ENCODE measurements at places on chromosomes 6 and 20.

GRCh38 chr6:149046822-149047246 is 270.7 kb upstream of the TAB2 start:
- DNase-seq = no peak

DNA sequence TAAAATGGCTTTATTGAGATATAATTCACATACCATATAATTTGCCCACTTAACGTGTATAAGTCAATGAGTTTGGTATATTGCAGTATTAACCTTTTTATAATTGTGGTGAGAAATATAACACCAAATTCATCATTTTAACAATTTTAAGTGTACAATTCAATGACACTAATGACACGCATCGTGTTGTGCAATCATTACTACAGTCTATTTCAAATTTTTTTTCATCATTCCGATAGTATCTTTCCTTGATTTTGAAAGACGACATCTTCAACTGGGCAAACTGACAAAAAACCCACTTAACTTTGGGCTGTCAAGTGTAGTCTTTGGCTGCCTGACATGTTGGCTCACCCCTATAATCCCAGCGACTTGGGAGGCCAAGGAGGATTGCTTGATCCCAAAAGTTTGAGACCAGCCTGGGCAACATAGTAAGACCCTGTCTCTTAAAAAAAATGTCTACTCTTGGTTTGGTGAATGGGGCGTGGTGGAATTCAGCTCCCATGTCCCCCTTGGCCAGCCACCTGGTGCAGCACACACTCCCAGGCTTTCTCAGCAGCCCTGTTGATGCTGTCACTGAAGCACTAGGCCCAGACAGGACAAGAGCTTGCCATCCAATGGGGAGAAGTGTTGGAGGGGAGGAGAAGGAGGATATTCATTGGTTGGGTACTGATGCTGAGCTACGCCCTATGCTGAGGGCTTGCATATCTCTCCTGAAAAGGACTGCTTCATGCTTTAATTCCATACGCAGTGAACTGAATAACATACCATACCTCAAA is 150.5 kb downstream of the CD83 start:
- no peak for DNase-seq

DNA sequence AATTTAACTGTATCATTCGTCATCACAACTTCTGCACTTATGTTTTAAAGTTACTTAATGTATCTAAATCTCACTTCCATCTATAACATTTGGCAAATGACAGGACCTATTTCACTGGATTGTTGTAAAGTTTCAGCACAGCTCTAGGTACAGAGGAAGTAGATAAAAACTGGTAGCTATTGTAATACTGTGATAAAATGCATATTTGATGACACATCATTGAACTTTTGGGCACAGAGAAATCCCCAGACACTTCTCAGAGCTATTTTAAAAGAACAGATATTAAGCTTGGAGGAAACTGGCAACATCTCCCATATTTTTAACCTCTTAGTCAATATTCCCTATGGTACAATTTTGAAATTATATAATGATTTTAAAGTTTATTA is 138.7 kb downstream of the RFPL4B start:
- DNase-seq = no peak

DNA sequence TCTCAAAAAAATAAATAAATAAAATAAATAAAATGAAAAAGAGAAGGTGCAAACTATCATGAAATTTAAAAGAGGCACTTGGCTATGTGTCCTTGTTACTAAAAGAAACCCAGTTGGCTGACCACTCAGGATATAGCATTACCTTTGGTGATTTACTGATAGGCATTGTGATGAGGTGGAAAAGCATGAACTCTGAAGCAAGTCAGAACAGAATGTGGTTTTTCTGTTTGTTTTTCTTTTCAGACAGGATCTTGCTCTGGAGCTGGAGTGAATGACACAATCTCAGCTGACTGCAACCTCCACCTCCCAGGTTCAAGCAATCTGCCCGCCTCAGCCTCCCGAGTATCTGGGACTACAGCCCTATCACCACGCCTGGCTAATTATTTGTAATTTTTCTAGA is 31.9 kb downstream of the ZNF184 start:
- DNase-seq = no peak

GRCh38 chr6:17768388-17768787 is 61.7 kb upstream of the NUP153 start:
- no peak for DNase-seq

DNA sequence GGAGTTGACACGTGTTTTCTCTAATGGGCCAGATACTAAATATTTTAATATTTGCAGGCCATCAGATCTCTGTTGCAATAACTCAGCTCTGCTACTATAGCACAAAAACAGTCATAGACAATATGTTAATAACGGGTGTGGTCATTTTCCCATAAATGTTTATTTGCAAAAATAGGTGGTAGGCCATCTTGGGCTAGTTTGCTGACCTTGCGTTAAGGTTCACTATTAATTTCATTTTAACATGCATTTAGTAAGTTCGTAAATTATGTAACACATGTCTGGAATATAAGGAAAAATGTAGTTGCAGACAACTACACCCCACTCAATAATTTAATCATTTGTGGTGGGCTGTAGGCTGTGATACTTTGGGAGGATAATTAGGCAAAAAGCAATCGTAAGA is 577.8 kb downstream of the PKHD1 start:
- DNase-seq = no peak

DNA sequence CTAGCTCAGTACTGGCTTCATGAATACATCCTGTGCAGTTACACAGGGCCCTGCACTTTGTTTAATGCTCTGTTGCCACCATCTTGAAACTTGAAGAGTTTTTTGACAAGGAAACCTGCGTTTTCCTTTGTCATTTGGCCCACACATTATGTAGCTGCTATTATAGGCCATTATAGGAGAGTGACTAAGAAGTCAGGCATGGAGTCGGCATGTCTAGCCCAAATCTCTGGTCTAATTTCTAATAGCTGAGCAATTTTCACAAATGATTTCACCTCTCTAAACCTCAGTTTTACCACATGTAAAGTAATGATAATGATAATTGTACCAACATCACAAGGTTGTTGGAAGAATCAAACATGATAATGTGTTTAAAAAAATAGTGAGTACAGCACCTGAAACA is 67.1 kb upstream of the MYLIP start:
- no peak for DNase-seq

GRCh38 chr6:101403216-101403945 is 9.9 kb downstream of the GRIK2 start:
- DNase-seq = no peak

DNA sequence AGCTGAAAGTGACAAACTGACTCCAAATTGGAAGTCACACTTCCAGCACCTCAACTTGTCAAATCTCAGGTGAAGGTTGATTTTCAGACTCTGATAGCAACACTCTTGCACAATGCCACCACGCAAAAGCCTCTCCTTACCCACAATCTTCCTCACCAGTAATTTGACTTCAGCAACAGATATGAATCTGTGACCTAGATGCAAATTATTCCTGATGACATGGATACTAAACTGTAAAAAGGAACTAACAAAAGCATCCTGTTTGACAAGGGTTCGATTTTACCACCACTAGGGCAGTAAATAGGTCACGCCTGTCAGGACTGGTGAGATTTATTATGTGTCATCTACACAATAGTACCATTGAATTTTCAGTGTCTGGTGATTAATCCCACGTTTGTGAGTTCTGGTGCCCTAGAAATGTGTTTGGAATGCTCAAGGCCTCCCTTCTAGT is 134.4 kb upstream of the COL21A1 start:
- DNase-seq = no peak

DNA sequence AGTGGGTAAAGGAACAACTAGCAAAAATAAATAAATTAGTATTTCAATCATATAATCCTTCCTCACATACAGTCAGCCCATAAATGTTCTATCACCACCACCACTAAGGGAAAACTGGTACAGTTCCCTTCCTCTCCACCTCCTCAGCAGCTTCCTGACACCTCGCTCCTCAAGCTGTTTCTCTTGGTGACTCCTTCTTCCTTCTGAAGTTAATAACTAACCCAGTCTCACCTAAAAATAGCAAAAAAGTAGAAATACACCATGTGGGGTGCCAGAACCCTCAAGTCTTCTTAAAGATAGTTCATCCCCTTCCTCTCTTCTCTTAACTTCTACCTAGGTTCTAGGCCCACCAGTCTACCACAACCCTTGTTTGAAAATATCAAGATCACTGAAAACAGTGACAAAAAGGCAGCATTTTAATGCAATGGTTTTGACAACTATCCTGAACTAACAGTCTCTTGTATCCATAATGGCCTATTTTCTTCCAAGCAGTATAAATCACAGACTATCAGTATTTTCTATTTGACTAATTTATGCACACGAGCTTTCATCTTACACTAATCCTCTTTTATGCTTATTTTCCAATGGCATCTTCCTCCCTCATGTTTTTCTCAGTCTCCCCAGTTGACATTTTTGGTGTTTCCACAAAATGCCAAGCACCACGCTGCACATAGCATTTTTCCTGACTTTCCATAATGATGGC is 85.5 kb downstream of the KHDC1L start:
- no peak for DNase-seq

GRCh38 chr6:126235363-126235762 is 104.6 kb upstream of the CENPW start:
- no peak for DNase-seq

- no peak for DNase-seq
Observed at GRCh38 chr6:11814106-11814505, 35.5 kb upstream of the ADTRP start.

DNA sequence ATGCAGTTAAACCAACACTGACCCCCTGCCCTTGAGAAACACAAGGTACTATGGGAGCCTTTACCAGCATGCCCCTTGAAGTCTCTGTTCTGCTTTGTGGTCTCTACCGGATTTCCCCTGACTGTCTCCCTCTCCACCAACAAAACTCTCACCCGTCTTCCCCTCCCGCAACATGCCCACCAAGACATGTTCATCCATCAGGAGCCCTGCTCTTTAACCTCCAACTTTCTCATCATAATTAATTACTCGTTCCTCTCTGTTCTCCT is 1.1 kb downstream of the ZNF165 start:
- peak; percentile 77 for DNase-seq

DNA sequence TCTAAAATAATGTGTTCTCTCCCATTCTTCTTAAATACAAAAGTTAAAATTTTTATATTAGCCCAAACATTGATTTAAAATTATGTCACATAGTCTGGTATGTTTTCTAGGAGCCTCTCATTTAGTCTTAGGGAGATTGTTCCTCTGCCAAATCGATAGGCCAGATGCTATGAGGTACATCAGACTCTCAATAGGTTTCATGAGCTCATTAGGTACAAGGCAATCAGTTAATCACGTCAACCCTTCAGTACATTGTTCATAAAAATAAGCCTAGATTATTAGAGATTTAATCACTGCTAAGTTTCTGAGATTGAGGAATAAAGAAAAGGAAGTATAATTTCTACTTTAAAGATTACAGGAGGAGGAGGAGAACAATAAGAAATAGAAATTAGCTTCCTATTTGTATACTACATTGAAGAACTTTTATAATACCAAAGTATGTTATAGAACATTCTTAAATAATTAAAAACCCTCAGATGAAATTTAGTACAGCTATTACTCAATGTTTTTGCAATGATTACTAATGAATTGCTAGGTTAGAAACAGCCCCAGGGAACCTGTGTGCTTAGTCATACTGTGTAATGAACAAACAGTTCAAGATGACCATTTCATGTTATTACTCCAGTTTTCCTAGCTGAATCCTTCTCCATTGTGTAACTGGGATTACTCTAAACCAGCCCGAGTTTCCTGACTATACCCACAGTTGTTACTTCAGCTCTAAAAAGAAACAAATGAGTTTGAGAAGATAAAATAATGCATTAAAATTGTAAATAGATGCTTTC is 117.0 kb downstream of the BMP5 start:
- no peak for DNase-seq

DNA sequence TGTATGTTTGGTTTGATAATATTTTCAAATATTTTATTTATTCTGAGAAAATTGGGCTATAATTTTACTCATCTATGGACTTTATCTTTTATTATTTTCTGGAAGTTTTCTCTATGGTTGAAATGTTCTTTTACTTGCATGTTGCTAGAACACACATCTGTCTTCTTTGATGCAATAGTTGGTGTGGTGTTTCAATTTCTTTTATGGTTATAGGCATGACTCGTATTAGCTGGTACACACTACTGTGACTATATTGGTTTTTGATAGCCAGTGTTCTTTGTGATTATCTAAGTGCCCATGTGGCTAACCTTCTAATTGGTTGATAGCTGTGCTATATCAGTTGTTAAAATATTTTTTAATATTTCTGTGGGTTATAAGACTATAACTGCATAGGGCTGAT is 1343.3 kb upstream of the GJE1 start:
- no peak for DNase-seq

DNA sequence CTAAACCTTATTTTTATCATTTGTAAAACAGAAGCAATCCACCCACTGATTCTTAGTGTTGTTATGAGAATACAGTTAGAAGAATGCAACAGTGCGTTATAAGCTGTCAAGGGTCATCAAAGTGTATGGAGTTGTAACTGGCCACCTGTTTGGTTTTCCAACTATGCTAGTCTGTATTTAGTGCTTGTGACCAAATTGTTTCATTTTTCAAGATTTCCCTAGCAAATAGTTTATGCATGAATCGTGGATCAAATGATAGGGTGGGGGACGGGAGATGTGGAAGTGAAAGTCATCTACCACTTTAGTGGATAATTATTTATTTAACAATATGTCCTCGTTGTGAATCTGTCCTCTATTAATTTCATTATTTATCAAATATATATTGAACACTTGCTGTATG is 175.4 kb upstream of the HDDC2 start:
- no peak for DNase-seq

DNA sequence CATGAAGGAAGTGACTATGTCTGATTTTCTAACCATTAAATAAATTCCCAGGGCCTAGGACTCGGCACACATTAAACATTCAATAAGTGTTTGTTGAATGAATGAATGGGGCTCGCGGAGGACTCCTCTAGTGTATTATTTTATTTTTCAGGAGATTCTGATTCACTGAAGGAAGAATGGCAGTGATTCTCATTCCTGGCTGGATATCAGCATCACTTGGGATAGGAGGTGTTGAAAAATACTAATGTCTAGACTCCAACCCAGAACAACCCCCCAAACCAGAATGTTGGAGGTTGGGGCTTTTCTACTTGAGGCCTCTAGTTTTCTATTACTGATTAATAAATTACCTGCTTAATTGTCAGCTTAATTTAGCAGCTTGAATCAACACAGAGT is 195.4 kb downstream of the BTBD3 start:
- DNase-seq = no peak

DNA sequence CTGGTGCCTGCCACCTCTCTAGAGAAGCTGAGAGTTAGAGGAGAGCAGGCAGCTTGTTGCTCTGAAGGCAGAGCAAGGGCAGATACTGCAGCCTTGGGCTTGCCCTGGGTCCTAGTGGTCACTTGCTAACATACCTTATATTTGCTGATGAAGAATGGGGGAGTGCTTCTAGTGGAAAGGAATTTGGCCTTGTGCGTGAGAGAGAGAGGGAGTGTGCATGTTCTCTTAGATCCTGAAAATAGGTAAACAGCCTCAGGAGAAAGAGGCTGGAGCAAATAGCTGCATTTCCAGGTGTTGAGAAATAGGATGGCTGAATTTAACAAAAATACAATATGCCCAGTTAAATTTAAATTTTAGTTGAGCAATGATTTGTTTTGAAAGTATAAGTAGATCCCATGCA is 724.5 kb upstream of the FLRT3 start:
- no peak for DNase-seq
